ENCODE measurements at places on chromosomes 4 and X.
A peak's percentile ranks its signal among the peaks of the same experiment; 100 is the strongest.

DNA sequence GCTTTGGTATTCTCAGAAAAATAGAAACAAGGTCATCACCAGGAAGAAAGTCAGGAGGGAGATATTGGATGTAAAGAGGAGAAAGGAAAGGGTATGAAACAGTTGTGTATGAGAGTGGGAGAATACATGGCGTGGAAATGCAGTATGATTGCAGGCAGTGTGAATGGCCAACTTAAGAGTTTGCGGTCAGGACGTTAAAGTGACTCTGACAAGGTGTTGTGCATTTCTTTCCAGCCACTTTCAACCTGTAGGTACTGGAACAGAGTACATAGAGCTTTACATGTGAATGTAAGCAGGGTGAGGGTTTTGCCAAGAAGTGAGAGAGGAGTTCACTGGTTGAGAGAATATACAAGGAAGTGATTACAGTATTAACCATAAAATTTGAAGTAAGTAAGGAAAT lies 15.7 kb downstream of the ATP10D start:
- DNase-seq: no peak

- DNase-seq: no peak
Observed at GRCh38 chr4:26953366-26953765, 92.7 kb downstream of the STIM2 start.

- DNase-seq: no peak
Observed at GRCh38 chr4:15451181-15451865, 18.4 kb upstream of the CC2D2A start.

DNA sequence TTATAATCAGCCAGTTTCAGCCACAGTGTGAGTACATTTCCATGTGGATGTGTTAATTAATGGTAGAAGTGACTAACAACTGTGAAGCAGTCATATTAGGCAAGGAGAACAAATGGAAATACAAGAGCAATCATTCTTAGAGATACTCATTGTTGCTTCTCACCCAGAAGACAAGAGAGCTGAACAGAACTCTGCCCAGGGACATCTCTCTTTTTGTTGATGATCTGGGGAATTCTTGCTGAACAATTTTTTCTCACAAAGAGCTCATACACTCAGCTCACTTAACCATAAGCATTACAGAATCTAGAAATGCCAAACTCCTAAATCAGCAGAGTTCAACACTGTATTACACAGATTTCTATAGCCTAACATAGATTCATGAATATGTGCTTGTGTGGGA lies 150.1 kb downstream of the COMMD8 start:
- no peak for DNase-seq

- no peak for DNase-seq
Observed at GRCh38 chr4:5808081-5808741, 84.7 kb downstream of the CRMP1 start.

DNA sequence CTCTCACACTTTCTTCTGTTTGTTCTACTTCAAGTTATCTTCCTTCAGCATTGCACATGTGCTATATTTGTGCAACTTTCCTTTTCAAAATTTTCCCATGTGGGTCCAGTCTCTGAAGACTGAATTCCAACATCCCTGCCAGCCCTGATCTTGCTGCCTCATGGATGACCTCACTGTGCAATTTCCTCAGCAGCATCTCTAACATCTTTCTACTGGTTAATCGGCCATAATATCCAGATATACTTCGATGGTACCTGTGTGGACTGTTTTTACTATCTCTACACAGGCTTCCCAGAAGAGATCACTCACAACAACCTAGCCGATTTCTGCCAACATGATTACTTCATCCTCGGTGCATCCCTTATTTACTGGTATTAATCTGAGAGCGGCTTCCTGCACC lies 41.5 kb downstream of the GPM6A start:
- no peak for DNase-seq

- peak; percentile 27 for DNase-seq
Observed at GRCh38 chr4:136562834-136563233, 969.5 kb downstream of the PCDH18 start.

GRCh38 chr4:4386296-4386735 lies 586 bp upstream of the NSG1 start:
- DNase-seq: no peak

DNA sequence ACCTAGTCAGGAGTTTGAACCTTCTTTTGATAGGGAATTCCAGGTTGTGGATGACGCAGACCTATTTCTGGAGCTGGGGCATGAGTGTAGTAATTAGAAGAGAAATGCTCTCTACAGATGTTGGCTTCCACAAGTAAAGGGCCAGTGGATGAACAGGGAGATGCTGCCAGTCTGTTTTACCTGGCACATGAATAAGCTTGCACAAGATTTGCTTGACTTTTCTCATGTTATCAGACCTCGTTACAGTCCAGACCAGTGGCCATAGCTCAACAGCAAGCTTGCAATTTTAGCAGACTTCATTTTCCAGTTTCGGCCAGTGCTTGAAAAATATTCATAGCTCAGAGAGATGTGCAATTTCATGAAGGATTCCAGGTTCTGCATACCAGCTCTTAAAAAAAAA lies 26.9 kb upstream of the SPANXB1 start:
- no peak for DNase-seq

DNA sequence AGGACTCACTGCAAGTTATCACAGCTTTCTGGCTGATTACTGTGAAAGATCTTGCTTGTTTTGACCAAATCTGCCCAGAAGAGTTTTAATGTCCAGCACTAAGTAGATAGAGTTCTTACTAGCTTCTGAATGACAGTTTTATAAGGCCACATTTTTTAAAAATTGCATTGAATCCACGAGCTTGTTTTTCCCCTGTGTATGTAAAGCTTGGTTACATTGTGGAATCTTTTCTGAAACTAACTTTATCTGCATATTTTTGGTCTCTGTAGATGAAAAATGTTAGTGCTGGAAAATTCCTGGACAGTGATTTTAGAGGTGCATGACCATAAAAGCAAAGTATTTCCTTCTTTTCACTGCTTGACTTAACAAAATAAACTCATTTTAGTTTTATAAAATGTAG lies 650.3 kb upstream of the FAM241A start:
- no peak for DNase-seq

DNA sequence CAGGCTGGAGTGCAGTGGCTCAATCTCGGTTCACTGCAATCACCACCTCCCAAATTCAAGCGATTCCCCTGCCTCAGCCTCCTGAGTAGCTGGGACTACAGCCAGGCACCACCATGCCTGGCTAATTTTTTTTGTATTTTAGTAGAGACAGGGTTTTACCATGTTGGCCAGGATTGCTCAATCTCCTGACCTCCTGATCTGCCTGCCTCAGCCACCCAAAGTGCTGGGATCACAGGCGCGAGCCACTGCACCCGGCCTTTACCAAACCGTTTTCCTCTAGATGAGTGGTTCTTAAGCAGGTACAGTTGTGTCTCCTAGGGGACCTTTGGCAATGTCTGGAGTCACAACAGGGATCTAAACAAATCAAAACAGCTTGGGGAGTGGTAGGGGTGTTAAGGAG lies 11.6 kb downstream of the AMELX start:
- DNase-seq: no peak

GRCh38 chr4:89331686-89332544 lies 24.3 kb upstream of the GPRIN3 start:
- no peak for DNase-seq

DNA sequence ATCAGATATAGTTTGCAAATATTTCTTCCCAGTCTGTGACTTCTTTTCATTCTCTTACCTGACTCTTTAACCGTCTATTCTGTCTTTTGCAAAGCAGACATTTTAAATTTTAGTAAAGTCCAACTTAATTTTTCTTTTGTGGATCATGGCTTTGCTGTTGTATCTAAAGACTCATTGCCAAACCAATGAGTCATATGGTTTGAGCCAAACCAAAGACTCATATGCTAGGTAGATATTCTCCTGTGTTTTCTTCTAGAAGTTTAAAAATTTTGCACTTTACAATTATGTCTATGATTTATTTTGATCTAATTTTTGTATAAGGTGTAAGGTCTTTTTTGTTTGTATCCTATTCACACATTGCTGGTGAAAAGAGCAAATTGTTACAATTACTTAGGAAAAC lies 446.8 kb downstream of the ANKRD50 start:
- no peak for DNase-seq

DNA sequence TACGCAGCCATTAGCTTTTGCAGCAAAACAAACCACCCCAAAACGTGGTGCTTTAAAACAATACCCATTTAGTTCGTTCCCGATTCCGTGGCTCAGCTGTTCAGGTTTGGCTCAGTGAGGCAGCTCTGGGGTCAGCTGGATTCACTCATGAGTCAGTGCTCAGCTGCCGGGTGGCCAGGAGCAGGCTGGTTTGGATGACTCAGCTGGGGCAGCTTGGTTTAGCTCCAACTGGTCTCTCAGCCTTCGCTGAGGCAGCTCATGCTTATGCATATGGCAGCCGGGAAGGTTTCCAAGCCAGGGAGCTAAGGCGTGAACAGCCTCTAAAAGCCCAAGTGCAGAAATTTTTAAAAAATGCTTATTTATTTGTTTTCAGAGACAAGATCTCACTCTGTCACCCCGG lies 13.3 kb upstream of the CD99 start:
- peak; percentile 96 for DNase-seq

- DNase-seq: no peak
Observed at GRCh38 chr4:673349-674091, 556 bp downstream of the ATP5ME start.

GRCh38 chrX:17994429-17994828 lies 133.3 kb upstream of the RAI2 start:
- DNase-seq: no peak

GRCh38 chr4:7423391-7423790 lies 11.3 kb downstream of the PSAPL1 start:
- DNase-seq: no peak

DNA sequence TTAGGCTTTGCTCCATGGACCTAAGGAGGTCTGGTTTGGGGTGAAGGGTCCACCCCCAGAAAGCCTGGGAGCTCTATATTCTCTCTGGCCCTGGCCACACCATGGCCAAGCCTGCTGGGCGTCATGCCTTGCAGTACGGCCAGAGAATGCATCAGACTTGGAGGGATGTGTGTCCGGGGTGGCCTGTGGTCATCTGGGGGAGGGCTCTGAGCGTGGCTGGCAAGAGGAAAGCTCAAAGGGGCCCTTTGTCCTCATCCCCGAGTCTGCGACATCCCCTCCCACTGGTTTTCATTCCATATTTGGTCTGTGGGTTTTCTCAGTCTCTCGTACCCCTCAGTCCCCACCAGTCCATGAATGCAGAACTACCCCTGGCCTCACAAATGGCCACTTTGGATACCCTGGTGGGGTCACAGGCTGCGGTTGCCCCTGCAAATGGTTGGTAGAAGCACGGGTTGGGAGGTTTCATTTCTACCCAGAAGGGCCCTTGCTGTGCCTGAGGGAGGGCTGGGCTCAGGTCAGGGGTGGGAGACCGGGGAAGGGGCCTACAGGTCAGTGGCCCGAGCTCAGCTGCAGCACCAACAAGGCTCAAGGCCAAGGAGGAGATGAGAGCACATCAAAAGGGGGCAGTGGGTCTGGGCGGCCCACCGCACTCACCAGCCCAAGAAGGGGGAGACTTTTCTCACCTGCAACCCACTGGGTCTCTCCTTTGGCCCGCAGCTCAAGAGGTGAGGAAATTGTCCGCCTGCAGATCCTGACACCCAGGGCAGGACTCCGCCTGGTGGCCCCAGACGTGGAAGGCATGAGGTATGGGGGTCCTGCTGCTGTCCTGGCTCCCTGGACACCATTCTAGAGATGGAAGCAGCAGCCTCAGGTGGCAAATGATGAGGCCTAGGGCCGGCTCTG lies 30.2 kb downstream of the ZNF185 start:
- DNase-seq: no peak

- DNase-seq: peak; percentile 9
Observed at GRCh38 chrX:24647257-24648058, at the start of gene PCYT1B. Gene PCYT1B, minus strand, starts transcription at chrX:24647347. Its CDS starts 242 bp downstream, at chrX:24647105.

DNA sequence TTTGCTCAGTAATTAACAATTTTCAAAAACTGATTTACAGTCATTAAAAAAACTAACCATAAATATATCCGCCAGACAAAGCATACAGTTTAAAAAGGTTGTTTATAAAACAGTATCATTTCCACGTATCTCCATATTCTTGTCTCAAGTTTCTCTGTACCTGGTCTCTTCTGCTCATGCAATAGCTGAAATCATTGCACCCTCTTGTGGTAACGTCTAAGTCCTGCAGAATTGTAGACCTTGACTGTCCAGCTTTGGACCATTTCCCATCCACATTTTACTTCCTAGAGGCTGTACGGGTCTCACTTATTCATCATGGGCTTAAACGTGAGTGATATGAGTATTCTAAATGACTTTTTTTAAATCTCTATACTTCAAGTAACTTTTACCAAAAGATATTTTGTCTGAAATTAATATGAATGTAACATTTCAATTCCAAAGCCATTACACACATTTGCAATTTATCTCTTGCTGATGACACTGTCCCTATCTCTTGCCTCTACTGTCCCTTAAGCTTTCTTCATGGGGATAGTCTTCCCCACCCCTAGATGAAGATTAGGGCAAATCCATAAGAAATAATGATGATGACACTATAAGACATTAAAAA lies 118.5 kb downstream of the BTC start:
- no peak for DNase-seq

DNA sequence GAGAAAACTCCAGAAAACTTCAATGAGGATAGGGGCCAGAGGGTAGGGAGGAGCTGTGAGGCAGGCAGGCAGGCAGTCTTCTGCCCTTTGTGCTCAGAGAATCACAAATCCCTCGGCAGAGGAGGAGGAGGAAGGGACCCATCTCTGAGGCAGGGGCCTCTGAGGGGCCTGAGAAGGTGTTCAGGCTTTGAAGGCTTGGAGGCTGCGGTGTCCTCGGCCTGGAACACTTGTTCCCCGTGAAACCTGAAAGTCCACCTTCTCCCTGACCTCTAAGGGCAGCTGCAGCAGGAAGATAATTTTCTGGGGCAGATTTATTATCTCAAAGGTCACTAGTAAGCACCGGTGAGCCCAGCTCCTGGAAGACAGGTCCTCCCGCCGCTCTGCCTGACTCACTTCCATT lies 200.3 kb upstream of the BCOR start:
- no peak for DNase-seq

DNA sequence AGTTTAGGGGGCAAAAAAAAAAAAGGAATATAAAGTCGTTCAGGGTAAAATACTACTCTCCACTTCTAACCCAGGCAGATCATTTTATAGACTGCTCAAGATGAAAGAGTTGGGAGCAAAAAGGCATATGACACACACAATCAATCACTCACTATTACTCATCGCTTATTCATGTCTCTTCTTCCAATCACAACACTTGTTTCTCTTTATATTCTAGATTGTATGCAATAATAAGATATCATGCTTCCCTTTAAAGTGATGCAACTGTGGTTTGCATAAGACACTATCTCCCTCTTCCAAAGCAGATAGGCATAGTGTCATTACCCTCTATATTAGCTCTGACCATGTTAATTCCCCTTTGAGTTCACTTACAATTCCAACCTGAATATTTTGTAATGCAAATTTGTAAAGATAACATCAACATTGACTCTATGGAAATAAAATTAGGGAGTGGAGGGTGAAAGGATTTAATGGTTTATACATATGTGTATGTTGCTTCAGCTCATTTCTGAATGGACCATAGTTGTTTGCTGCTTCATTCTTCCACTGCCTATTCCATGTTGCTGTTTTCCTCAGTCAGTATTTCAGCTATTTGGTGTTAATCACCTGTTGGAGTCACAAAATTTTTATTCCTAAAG lies 154.9 kb upstream of the EPHA5 start:
- DNase-seq: peak; percentile 1

Data from non-pigmented ciliary epithelial cell (primary cell).